Activated CD4-positive, alpha-beta T cell treated with anti-CD3 and anti-CD28 coated beads, Interleukin-2, amount 50 U/mL, for 1 hour (primary cell): ENCODE measurements at places on chromosomes 6 and 20.

DNA sequence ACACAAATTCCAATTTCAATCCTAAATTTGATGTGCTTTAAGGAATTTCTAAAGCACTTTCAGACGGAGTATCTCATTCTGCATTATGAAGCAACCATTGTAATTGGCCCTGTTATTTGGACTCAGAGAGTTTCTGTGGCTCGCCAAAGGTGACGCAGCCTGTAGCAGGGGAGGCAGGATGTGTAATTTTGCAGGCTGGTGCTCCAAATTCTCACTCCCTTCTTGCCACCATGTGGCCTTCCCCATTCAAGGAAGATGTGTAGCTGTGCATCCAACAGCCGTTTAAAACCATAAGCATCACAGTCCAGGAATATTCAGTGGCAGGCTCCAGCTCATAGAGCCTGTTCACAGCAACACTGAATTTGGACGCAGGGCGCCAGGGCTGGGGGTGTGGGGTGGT lies 45.8 kb downstream of the AGPAT4 start:
- DNase-seq, result no peak

DNA sequence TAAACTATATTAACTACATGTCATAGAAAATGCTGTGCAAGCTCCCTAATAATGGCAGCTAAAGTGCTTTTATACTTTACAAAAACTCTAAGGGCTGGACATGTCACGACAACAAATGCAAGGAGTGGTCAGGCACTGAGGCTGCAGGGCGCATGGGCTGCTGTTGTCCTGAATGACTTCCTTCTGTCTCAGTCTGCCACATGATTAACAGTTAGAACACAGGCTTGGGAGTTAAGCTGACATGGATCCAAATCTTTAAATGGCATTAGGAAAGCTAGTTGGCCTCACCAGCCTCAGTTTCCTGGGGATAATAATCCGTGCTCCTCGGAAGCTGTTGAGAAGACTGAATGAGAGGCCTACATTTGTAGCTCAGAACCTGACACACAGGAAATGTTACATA lies 57.4 kb downstream of the PREP start:
- no peak for DNase-seq

- no peak for DNase-seq
Observed at GRCh38 chr20:7392542-7393206, 547.6 kb downstream of the HAO1 start.

DNA sequence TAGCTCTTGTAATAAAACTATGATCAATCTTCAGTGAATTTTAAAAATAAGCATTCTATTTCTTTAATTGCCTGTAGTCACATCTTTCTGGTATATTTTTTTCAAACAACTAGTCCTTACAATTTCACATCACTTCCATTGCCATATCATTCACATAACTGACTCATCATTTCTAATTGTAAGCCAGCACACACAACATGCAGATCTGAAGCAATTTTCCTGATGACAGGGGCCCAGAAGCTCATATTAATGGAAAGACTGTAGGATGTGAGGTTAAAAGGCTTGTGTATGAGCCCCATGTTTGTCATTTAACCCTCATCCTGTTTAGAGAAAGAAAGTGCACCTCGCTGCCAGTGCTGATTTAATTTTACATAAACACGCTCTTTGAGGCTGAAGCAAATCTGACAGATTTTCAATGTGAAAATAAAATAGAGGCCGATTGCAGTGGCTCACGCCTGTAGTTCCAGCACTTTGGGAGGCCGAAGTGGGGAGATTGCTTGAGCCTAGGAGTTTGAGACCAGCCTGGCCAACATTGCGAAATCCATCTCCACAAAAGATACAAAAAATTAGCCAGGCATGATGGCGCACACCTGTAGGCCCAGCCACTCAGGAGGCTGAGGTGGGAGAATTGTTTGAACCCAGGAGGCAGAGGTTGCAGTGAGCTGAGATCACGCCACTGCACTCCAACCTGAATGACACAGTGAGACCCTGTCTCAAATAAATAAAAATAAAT lies 40.1 kb upstream of the LTV1 start:
- no peak for DNase-seq
